ENCODE measurements at places on chromosomes 1 and 21.
A peak's percentile ranks its signal among the peaks of the same experiment; 100 is the strongest.

DNA sequence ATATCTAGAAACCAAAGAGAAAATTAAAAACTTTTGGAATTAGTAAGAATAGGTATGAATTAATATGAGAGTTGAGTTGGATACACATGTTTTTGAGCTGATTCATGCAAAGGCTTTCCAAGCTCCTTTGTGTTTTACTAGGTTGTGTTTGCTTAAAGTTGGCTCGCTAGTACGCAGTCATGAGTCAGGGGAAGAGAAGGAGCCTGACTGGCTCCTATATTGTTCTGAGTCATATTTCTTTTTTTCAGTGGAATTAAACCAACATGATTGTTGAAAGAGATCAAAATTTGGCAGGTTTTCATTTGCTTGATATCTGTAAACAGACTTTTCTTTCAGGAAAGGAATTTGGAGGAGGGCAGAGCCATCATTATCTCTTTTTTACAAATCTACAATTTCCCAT is 66.7 kb downstream of the MAGI3 start:
- no peak for DNase-seq

GRCh38 chr1:175373786-175374623 is 181.4 kb upstream of the KIAA0040 start:
- DNase-seq, result peak; percentile 48

DNA sequence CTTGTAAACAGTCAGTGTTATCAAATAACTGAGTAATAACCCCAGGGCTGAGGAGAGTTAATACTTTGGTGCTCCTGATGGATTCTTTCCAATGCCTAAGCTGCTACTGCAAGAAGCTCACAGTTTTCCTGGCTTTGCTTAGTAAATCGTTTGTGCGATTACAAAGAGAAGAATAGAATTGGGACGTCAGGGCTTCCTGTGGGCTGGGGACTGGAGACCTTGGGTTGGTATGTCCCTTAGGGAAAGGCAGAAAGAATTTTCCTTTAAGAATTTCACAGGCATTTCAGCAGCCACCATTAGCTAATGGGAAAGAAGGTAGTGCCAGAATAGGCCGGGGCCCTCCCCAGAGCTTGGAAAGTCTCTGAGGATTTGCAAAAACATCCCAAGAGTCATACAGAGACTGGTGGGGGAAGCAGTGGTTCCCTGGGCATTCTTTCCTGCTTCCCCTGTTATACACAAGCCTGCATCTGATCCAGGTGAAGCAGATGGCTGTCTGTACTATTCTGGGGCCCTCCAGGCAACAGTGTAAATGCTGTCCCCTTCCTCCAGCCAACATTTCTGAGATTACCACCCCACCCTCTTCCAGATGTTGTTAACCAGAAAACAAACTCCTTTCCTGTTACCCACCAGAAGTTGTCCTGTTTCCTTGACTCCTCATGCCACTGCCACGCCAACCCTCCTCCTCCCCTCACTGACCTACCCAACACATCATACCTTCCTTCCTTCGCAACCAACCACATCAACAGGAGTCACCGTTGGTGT is 40.2 kb downstream of the PLXNA2 start:
- no peak for DNase-seq

DNA sequence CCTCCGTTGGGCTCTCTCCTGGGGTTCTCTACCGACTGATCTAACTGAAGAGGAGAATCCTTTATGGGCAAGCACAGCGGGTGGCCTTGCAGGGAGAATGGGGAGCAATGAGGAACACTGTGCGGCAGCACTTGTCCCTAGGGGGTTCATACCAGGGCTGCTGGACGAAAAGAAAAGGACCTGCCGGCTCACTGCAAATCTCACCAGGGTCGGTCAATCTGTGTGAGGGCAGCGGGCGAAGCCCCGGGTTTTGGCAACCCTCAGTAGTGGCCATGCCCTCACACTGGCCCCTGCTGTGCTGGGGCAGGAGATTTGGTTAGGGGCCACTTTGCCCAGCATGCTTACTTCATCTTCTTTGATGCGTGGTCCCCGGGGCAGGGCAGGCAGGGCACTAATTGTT is 5.9 kb downstream of the LHX9 start:
- no peak for DNase-seq

DNA sequence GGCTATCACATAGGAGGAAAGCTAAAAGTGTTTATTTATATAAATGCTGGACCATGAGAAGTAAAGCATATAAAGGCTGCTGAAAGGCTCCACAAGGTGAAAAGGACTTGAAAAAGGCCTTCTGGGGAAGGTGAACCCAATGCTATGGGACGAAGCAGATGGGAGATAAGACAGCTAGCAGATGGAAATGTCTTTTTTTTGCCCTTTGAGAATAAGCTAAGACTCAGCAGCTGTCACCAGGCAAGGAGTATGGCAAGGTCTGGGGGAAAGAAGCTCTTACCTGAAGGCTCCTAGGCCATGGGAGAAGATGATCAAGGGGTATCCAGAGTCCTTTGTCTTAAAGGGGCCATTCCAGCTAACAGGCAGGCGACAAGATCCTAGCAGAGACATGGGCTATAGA is 9.9 kb downstream of the PAFAH2 start:
- no peak for DNase-seq

DNA sequence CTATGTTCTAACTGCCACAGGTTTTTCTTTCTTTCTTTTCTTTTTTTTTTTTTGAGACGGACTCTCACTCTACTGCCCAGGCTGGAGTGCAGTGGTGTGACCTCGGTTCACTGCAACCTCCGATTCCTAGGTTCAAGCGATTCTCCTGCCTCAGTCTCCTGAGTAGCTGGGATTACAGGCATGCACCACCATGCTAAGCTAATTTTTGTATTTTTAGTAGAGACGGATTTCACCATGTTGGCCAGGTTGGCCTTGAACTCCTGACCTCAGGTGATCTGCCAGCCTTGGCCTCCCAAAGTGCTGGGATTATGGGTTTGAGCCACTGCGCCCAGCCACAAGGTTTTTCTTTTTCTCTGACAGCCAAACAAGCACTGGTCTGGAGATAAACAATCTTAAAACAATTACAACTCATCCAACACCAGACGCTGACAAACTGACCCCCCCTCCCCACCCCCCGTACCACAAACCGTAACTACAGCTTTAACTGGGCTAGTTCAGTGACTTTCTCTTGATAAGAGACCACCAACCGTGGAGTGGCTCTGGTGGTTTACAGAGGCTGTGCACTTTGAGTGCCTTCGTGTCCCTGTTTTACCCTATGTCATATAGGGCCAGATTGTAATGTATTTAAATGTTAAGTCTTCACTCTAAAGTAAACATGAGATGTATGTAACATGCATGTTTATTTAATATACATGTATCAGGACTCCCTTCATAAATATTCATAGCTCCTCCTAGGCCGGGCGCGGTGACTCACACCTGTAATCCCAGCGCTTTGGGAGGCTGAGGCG is 19.5 kb upstream of the PUM1 start:
- DNase-seq, result no peak

DNA sequence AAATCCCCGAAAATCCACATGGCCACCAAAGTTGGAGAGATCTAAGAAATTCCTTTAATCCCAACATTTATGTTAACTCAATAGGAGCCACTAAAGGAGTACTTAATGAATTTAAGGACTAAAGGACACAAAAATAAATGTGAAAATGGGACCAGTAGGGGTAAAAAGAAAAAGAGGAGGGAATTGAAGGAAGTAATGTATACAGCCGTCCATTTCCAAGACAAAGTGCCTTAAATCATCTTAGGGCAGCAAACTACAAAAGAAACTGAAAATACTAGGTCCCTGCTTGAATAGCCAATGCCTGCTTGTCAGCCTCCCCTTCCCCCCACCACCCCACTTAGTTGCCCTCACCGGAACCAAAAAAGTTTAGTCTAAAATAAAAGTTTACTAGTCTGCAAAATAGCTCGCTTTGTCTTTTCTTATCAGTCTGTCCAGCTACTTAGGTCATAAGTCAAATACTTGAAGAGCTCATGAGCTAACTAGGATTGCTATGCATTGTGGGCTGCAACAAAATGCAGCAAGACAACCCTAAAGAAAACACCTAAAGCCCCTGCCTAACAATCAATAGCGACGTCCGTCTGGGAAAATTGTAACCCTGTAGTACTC is 66.3 kb upstream of the TLR5 start:
- no peak for DNase-seq

DNA sequence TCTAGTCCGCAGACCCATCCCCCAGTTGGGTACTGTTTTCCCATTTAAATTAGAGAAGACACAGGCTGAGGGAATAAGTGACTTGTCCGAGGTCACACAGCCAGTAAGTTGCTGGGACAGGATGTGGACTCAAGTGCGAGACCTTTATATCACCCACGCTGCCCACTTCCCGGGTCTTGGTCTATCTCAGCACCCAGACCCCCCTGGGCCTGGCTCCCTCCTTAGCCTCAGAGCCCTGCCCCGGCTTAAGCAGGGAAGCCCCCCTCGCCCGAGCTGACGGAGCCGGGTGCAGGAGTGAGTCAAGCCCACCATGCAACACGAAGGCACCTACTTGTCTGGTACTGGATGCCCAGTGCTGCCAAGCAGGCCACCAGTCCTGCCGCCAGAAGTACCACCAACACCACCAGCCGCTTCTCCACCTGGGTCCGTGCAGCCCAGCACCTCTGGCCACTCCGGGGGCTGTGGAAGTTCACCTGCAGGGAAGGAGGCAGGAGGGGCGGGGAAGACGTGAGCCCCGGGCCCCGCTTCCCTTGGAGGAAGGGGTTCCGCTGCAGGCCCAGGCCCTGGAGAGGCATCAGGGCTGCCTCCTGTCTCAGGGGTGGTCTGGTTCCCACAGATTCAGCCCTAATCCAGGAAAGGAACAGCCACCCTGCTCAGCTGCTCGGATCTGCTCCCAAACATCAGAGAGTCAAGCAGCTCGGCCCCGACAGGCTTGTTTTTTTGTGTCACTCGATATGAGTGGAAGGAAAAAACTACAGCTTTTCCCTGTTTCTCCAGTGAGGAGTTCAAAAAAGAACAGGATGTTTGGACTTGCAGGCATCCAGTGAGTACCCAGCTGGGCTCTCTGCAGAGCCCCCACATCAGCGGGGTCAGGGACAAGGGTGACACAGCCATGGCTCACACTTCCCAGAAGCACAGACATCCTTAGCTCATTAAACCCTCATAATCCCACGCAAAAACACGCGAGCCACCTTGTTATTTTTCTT is 11.1 kb downstream of the ECE1 start:
- no peak for DNase-seq

DNA sequence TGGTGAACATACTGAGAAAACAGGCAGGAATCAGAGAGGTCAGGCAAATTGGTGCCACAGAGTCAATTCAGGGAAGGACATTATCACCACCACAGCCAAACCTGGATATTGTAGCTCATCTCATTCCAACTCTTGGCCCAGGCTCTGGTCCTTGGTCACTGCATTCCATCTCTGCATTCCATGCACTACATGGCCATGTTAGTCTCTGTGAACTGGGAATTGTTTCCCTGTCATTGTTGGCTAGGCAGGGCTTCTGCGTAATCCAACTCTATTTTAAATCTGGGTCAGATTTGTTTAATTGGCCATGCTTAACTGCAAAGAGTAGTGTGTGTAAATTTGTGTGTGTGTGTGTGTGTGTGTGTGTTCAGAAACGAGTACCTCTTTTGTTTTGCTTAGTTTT is 837.6 kb upstream of the ADAMTS5 start:
- DNase-seq, result no peak

GRCh38 chr1:11652203-11652780 is 1.9 kb downstream of the FBXO2 start:
- no peak for DNase-seq

DNA sequence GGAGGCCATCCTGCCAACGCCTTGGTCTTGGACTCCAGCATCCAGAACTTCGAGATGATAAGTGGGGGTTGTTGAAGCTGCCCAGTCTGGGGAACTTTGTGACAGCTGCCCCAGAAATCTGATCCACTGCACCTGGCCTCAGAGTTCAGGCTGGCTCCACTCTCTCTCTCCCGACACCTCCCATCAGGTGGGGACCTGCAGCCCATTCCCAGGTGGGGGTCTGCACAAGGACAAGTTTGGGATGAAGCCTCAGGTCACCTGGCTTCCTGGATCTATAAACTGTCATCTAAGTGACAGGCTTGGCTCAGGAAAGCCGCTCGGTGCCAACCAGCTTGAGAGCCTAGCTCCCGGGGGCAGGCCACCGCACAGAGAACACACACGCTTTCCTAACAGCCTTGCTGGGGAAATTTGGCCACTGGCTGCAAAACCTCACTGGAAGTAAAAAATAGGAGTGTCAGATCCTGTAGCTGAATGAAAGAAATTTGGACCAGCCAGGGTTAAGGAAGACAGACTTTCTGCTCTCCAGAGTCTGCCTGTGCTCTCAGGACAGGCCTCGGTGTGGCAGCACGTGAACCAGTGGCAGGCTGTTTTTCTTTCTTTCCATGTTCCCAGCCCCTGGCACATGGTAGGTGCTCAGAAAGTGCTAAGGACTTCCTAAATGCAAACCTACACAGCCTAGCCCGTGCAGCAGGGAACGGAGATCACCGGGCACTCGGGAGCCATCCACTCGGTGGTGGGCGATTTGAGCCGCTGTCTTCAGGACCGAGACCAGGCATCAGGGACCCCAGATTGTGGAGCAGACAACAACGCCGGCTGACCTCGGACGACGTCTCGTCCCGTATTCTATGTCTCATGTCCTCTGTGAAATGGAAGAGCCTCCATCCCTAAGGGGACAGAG is 42.6 kb upstream of the LBR start:
- no peak for DNase-seq

- no peak for DNase-seq
These were observed 19.1 kb downstream of the COL24A1 start for GRCh38 chr1:86137436-86137835.

DNA sequence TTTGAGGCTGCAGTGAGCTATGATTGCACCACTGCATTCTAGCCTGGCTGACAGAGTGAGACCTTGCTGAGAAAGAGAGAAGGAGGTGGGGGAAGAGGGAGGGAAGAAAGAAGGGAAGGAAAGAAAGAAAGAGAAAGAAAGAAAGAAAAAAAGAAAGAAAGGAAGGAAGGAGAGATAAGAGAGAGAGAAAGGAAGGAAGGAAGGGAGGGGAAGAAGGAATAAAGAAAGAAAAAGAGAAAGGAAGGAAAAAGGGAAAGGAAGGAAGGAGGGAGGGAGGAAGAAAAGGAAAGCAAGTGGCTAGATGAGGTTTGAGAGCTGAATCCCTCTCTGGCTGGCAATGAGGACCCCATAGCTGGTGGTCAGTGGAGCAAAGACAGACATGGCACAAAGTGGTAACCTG is 20.4 kb downstream of the MT1HL1 start:
- DNase-seq, result no peak

GRCh38 chr21:44874497-44875315 is 1.2 kb upstream of the PTTG1IP start:
- DNase-seq, result peak; percentile 42

DNA sequence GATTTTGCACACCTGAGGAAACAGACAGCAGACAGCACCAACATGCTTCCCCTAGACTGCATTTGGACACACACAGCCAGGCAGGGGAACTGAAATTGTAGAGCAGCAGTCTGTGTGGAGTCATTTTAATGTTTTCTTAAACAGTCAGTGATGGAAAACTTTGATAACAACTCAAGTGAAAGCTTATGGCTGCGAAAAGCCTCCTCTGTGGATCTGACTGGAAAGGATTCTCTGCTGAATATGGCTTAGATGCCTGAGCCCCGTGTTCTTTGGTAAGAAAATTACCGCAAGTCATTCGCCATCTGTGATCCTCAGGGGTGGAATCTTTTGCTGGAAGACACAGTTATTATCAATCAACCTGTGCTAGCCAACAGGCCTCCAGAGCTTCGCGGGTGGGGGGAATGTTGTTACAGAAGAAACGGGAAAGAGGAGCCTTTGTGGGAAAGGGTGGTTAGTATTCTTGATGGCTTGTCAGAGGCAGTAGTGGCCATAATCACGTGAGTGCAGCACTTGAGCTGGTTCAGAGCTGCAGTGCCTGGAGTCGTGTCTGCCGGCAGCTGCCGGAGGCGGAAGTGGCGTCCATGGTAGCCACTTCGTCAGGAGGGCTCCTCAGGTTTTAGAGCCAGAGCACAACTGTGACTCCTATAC is 204.7 kb downstream of the ST6GALNAC3 start:
- no peak for DNase-seq
